ENCODE measurements at places on chromosomes 6 and 20.

DNA sequence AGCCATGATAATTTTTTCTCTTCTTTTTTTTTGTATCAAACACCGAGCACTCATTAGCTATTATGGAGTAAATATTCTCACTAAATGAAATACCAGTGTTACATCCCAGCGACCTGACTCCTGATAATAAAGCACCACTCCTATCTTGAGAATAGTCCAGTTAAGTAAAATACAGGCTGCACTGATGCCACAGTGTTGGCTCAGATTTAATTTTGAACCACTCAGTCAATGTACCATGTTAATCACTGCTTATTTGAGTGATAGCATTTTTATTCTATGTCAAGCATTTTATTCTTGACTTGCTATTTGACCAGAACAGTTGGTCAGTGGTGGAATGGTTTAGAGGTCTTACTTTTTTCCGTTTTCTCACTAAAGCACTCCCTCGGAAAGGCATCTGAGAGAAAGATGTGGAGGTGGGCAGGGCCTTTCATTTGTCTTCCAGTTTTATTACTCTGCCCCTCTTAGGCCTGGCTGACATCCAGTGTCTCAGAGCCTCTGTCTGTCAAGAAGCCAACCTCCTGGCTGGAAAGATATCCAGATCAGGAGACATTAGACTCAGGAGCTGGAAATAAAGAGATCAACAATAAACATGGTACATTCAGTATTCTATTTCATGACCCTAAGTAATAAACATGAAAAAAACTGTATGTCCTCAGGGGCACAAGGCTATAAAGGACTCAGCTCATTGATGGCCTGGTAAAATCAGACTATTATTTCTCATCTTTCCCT, 457.8 kb downstream of the EPM2A start:
- DNase-seq: no peak

DNA sequence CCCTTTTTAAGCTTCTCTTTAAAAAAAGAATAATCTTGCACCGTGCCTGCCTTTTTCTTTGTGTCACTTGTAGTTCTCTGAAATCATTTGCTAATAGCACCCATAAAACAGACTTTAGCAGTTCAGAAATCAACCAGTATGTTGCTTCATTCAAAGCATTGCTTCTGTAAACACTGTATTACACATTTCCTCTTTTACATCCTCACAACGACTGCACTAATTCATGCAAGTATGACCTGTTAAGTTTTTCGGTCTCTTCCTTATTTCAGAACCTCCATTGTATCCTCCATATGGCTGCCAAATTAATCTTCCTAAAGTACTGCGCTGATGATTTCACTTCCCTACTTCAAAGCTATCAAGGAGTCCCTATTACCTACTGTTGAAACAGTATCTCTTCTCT, 142.9 kb upstream of the RNF217 start:
- no peak for DNase-seq

- no peak for DNase-seq
Measured at GRCh38 chr6:81890846-81891245, 138.4 kb upstream of the TENT5A start.

- no peak for DNase-seq
Measured at GRCh38 chr6:71190809-71191208, 97.8 kb upstream of the OGFRL1 start.

DNA sequence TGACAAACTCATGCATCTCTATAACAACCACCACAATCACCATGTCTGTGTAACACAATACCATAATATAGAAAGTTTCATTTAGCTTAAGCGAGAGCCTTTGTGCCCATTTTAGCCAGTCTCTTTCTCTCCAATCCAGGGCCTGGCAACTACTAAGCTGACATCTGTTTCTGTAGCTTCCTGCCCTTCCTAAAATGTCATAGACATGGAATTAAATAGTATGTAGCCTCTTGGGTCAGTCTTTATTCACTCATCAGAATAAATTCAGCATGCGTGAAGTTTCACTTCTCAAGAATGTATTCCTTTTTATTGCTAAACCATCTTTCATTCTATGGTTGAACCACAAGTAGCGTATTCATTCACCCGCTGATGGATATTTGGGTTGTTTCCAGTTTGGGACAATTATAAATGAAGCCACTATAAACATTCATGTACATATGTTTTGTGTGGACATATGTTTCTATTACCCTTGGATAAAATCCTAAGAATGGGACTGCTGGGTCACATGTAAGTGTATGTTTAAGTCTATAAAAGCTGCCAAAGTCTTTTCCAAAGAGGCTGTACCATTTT, 1.7 kb upstream of the TREM2 start:
- DNase-seq: no peak

DNA sequence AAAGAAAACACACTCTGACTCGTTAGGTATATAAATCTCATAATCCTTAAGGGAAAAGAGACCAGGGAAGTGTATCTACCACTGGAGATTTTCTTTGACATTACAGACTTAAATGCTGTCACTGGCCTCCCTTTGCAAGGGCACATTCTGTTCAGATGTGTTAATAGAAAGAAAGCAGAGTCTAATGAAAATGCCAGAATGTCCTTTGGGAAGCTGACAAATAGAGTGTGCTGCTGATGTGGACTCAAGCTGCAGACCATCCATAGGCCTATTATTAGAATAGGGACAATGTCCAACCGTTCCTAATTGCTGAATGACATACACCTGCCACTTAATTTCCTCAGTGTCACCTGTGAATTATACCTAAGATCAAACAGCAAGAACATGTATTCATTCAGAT, 41.2 kb downstream of the SLC35D3 start:
- DNase-seq: no peak

DNA sequence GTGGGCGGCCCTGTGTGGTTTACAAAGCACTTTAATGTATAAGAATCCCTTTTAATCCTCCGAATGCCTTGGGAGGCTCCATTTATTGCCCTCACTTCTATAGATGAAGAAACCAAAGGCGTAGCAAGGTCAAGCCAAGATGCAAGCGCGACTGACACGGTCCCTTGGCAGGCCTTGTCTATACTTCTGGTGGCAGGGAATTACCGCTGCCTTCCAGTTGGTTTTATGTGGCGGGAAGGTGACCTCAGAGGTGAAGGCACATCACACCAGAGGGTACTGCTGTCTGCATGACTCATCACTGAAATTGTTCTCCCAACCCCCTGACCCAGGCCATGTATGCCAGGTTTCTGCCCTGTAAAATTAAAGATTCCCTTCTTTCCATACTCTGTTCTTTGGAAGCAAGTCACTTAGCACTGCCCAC, 36.1 kb upstream of the NAA20 start:
- DNase-seq: no peak

GRCh38 chr20:22805219-22805618, 220.8 kb upstream of the FOXA2 start:
- DNase-seq: peak; percentile 77

DNA sequence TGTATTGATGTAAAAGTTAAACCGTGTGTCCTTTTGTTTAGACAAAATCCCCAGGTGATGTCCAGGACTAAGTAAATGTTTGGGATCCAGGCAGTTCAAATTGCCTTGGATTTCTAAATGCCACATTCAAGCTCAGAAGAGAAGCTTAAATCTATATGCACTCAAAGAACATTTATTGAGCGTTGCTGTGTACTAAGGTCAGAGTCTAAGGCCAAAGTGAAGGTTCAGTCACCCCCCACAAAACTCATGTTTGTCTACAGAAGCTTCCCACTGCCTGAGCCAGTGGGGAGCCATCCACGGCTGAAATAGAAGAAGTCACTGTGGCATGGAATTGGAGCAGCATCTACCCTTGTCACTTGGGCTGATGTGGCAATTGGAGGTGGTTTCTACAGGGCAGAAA, 70.7 kb upstream of the INSM1 start:
- DNase-seq: no peak

- DNase-seq: no peak
Measured at GRCh38 chr6:106534004-106534403, 95.3 kb downstream of the RTN4IP1 start.

GRCh38 chr6:157488058-157488457, 107.1 kb downstream of the ZDHHC14 start:
- DNase-seq: no peak

GRCh38 chr6:166286839-166287271, 21.3 kb downstream of the PRR18 start:
- DNase-seq: no peak

GRCh38 chr6:144066741-144067484, 28.5 kb downstream of the SF3B5 start:
- no peak for DNase-seq

DNA sequence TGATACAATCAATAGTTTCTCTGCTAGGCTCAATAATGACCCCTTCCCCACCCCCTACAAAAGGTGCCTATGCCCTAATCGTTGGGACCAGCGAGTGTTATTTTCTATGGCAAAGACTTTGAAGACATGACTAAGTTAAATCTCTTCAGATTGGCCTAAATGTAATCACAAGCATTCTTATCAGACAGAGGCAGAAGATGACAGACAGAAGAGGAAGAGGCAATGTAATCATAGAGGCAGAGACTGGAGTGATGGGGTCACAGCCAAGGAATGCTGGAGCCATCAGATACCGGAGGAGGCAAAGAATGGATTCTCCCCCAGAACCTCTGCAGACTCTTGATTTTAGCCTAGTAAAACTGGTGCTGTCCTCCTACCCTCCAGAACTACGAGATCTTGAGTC, 159.3 kb downstream of the EDN1 start:
- no peak for DNase-seq

DNA sequence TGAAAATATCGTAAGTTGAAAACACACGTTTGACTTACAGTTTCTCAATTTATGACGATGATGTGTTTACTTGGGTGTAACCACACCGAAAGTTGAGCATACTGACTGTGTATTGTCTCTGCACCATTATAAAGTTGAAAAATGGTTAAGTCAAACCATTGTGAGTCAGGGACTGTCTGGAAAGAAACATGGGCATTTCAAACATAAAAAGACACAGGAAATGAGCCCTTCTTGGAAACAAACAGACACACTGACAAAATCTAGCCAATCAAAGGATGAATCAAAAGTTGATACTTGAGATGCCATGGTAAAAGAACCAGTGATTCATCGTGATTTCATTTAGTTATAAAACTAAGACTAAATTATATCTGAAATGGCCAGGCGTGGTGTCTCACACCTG, 5.3 kb downstream of the POPDC3 start:
- DNase-seq: no peak

DNA sequence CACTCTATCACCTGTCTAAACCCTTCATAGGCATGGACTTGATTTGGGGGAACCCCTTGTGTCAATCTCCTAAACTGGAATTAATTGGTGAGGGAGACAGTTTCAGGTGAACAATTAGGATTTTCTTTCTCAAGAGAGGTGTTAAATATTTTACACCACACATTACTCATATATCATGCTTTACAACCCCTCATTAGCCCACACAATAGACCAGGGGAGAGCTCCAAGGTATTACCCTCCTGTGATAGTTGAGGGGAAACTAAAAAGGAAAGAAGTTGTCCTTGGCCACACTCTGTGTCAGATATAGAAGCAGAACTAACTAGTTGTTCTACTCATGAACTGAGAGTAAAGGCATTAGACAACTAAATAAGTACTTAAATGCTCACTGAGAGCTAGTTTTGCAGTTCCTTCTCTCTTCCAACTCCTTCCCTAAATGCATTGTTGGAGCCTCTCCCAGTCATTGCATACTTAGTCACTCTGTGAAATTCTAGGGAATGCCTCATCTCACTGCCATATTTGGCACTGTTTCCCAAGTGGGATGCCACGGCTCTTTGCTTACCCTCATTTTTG, 183.7 kb upstream of the CEP162 start:
- no peak for DNase-seq

- DNase-seq: no peak
Measured at GRCh38 chr6:53673162-53673727, 7.7 kb upstream of the KLHL31 start.

GRCh38 chr6:143842461-143842901, 657 bp upstream of the LTV1 start:
- DNase-seq: no peak

DNA sequence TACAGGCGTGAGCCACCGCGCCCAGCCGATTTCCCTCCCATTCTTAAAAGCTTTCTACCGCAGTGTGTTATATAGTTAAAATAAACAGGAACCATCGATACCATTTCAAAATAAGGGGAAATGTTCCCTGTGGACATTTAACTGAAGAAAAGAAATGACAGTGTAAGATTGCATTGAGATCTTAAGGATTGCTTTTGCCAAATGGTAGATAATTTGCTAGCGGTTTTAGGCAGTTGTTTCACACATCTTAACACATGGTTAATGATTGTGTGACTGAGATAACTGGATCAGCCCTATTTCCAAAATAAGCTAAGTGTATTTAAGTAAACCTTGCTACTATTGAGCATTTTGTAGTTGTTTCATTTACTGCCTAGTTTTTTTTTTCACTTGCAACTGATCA, 15.6 kb downstream of the STX16 start:
- no peak for DNase-seq
